ENCODE measurements at places on chromosomes 6 and 20. TPM values are rescaled to one million over a fixed set of nuclear protein-coding genes. Genes with fewer than 3 reads are reported as not detected.

The TAB2 gene
- 23.7 TPM for total RNA-seq

The VWA7 gene
- total RNA-seq: 0.79 TPM

The GGTLC1 gene
- total RNA-seq: not detected

The CD109 gene
- 0.52 TPM for total RNA-seq

The CLPSL1 gene
- total RNA-seq: not detected

The SLC12A5 gene
- total RNA-seq: 5.3 TPM

The SYNDIG1 gene
- total RNA-seq: not detected

The PDE7B gene
- not detected for total RNA-seq

The CAGE1 gene
- total RNA-seq: 0.15 TPM

The GTF2H4 gene
- 15.9 TPM for total RNA-seq

Measured in HepG2 (cell line).